ENCODE measurements at places on chromosomes 7 and 10. TPM values are rescaled to one million over a fixed set of nuclear protein-coding genes. Genes with fewer than 3 reads are reported as not detected.

The C10orf53 gene
- not detected for total RNA-seq

The CPXM2 gene
- total RNA-seq: 0.52 TPM

The UCN3 gene
- total RNA-seq: not detected

The CRTAC1 gene
- total RNA-seq: 0.52 TPM

The TRIM50 gene
- total RNA-seq: 0.52 TPM

The COPS6 gene
- 57.4 TPM for total RNA-seq

The NPS gene
- not detected for total RNA-seq

The TRIM73 gene
- total RNA-seq: 2.6 TPM

The SLC13A1 gene
- total RNA-seq: not detected
